ENCODE measurements at places on chromosomes 5 and 9.

GRCh38 chr5:11384441-11385250 lies 519.6 kb downstream of the CTNND2 start:
- no peak for DNase-seq

GRCh38 chr9:98706651-98707165 lies 2.0 kb downstream of the GABBR2 start:
- DNase-seq, result no peak

DNA sequence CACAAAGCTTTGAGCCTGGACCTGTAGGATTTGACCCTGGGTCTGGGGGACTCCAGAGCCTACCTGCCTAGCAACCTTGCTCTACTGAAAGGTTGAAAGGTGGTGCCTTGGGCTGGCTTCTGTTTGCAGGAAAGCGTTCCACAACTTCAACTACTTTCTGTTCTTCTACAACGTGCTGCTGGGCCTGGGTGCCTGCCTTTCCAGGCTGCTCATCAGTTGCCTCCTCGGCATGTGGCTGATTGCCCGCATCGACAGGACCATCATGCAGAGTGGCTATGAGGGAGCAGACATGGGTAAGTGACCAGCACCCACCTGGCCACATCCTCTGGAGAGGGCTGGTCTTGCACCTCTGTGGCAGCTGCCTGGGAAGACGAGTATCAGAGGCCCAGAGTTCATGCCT lies 13.6 kb upstream of the CCDC180 start:
- DNase-seq, result no peak

- no peak for DNase-seq
These were observed 66.0 kb downstream of the TBCA start for GRCh38 chr5:77709993-77710685.

- no peak for DNase-seq
These were observed 29.2 kb downstream of the NR2F1 start for GRCh38 chr5:93611976-93612854.

GRCh38 chr9:90702441-90702955 lies 59.9 kb upstream of the DIRAS2 start:
- DNase-seq, result no peak

- DNase-seq, result no peak
These were observed 28.4 kb downstream of the PSAT1 start for GRCh38 chr9:78325343-78325742.

DNA sequence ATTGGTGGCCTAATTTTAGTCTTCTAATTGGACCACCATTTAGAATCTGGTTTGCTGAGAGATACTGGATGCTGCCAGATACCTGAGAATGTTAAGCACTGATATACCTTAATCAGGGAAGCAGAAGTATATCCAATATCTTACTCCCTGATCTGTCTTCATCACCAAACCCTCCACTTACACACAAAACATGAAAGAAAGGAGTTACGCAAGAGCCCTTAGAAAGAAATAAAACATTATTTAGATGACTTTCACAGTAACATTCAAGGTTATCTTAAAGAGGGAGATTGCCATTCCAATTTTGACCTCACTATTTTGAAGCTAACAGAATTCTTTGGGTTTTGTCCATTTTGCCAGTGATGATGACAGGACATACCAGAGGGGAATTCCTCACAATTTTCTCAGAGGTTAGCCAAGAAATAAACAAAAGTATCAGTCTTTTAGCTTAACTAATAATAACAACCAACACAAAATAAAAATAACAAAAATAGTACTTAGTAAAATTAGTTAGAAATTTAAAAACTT lies 496.1 kb downstream of the NFIB start:
- DNase-seq, result no peak
